ENCODE measurements at places on chromosomes 16 and 17. TPM values are rescaled to one million over a fixed set of nuclear protein-coding genes. Genes with fewer than 3 reads are reported as not detected.

- DNase-seq: no peak
Observed at GRCh38 chr17:2210726-2211125, 92.9 kb downstream of the SMG6 start.

DNA sequence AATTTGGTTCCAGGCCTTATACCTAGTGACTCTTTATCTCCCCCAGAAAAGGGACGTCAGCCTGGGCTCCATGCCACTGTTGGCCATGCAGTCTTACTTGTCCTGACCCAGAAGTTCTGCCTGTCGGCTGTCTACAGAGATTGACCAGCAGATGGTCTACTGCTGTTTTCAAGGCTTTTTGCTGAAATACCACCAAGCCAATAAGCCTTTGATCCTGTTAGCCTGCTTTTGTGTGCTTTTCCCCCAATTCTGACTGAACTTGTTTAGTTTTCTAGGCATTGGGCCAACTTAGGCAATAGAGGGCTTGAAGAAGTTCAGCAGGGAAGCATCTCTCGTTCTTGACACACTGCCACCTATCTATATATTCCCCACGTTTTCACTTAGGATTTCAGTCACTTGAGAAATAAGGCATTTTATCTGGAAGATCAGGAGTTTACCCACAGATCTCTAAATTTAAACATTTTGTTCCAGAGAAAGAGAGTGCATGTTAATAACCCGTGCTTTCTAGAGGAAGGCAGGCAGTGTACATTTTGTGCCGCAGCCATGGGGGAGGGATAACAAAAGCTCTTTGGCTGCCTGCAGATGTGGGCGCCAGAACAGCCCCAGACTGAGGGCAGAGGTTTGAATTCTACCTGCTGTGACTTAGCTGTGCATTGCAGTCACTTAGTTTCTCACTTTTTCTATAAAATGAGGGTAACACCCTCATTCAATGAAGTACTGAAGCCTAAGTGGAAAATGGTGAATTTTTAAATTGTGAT is 12.3 kb upstream of the CARMIL2 start:
- DNase-seq: no peak

- no peak for DNase-seq
Observed at GRCh38 chr16:82832821-82833220, 206.1 kb downstream of the CDH13 start.

DNA sequence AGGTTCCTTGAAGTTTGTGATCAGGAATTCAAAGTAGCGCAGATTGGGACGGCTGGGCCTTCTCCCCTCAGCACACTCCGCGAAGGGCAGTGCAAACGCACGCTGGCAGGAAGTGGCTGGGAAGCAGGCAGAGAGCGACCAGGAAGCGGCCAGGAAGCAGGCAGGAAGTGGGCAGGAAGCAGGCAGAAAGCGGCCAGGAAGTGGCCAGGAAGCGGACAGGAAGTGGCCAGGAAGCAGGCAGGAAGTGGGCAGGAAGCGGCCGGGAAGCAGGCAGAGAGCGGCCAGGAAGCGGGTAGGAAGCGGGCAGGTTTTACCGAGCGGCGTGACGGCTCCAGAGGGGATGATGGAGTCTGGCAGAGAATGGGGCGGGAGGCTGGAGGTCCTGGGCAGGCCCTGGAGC is 3.2 kb downstream of the DPEP1 start:
- DNase-seq: no peak

GRCh38 chr17:70791748-70792443 is 622.6 kb downstream of the KCNJ2 start:
- no peak for DNase-seq

DNA sequence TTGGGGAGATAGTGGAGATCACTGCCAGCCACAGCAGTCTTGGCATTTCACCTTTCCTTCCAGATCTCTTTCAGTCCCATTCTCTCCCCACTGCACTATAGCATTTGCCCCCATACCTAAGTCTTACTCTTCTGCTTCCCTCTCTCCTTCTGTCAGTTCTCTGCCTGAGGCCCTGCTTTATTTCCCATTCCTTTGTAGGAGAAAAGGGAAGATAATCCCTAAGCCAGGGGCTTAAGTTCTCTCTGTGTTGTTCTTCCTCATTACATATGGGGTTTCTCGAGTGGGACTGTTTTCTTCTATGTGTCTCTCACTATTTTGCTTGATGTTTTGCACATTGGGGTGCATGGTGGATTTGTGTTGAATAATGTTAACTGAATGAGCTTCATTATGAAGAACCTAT is 6.4 kb downstream of the KDM6B start:
- DNase-seq: no peak

GRCh38 chr16:19704321-19705145 is 13.5 kb downstream of the KNOP1 start:
- DNase-seq: no peak

Gene TSPOAP1
- polyA plus RNA-seq: 3.1 TPM

Gene LUC7L3
- polyA plus RNA-seq: 466 TPM

Gene CCL18
- 0.24 TPM for polyA plus RNA-seq

Gene KCNH6
- 0.43 TPM for polyA plus RNA-seq

Gene VMO1
- polyA plus RNA-seq: 1.7 TPM

Gene SYNGR2
- polyA plus RNA-seq: 46.5 TPM

Gene VAT1L
- 3.5 TPM for polyA plus RNA-seq

Gene KRT24
- polyA plus RNA-seq: not detected

Data from small intestine (tissue), 16 donors.